ENCODE measurements at places on chromosomes 5 and 9. TPM values are rescaled to one million over a fixed set of nuclear protein-coding genes. Genes with fewer than 3 reads are reported as not detected.

The GADD45G gene
- not detected for total RNA-seq

The GRIA1 gene
- total RNA-seq: not detected

DNA sequence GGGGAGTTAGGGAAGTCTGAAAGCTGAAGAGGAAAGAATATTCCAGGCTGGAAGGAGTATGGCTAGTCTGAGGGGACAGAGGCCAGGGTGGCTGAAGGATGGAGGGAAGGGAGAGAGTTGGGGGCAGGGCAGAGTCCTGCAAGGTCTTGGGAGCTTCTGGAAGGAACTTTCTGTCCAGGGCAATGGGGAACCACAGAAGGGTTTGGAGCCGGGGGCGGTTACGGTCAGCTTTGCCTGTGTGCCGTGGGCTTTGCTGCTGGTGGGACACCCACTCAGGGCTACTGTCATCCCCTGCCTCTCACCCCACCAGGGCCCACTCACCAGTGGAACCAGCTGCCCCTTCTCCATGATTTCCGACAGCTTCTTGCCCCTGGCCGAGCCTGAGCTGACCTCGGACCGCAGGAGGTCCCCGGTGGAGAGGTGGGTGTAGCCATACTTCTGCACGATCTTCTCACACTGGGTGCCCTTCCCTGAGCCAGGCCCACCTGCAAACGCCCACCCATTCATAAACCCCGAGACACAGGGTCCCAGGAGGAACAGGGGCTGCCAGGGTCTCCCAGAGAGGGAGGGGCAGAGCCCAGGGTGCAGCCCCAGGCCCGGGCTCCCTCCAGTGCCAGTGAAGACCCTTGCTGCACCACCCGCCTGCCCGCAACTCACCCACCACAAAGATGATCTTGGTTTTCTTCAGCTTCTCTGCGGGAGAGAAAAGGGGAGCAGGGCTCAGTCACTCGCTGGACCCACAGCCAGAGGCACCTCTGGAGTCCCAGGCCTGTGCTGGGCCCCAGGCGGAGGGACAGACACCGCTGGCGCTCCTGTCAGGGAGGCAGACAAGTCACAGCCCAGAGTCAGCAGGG, 4.9 kb downstream of the AK1 start:
- no peaks in the 10 kb centered on the region for H3K4me1 ChIP-seq
- no peak overlapping the region for H3K27ac ChIP-seq
- no peak for DNase-seq
- H3K4me3 ChIP-seq: no peak overlapping the region

GRCh38 chr9:22446950-22447617, 460 bp downstream of the DMRTA1 start:
- no peaks in the 10 kb centered on the region for H3K36me3 ChIP-seq
- no peak for DNase-seq
- H3K4me3 ChIP-seq: no peak overlapping the region

The IL13 gene
- not detected for total RNA-seq

The RASGEF1C gene
- total RNA-seq: not detected

- H3K27ac ChIP-seq: no peak overlapping the region
- no peaks in the 10 kb centered on the region for H3K4me1 ChIP-seq
- no peaks in the 10 kb centered on the region for H3K36me3 ChIP-seq
- no peak overlapping the region for H3K4me3 ChIP-seq
- H3K27me3 ChIP-seq: no peaks in the 10 kb centered on the region
These were observed 33.2 kb upstream of the CSF1R start for GRCh38 chr5:150119421-150120061.

GRCh38 chr5:159459951-159460538, 129.8 kb upstream of the IL12B start:
- H3K4me1 ChIP-seq: no peaks in the 10 kb centered on the region
- no peaks in the 10 kb centered on the region for H3K27me3 ChIP-seq
- H3K36me3 ChIP-seq: no peaks in the 10 kb centered on the region
- no peak overlapping the region for H3K27ac ChIP-seq

DNA sequence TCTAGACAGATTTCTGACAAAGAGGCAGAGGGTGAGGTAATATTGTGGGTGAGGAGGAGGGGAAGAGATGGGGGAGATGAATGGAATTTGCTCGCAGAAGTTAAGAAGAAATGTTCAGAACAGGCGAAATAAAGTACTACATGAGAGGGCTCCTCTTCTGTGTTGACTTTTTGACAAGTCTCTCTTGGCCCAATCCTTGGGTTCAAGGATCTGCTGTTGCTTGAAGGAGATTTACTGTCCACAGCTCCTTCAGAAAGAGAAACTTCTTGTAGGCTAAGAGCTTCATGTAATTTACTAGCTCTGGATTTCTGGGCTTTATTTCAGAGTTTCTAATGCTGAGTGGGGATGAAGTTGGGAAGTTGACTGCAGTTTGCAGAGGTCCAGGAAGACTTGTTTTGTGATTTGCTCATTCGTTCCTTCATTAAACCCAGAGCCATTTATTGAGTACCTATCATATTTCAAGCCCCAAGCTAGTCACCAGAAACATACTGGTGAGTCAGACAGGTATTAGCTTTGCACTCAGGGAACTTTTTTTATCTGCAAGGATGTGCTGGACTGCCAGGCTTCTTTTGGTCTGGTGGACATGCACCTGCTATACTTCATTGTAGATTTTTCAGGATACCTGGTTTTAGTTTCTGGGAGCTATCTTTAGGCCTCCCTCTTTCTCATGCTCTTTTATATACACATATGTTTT, 402.9 kb upstream of the CLINT1 start:
- no peaks in the 10 kb centered on the region for H3K36me3 ChIP-seq

DNA sequence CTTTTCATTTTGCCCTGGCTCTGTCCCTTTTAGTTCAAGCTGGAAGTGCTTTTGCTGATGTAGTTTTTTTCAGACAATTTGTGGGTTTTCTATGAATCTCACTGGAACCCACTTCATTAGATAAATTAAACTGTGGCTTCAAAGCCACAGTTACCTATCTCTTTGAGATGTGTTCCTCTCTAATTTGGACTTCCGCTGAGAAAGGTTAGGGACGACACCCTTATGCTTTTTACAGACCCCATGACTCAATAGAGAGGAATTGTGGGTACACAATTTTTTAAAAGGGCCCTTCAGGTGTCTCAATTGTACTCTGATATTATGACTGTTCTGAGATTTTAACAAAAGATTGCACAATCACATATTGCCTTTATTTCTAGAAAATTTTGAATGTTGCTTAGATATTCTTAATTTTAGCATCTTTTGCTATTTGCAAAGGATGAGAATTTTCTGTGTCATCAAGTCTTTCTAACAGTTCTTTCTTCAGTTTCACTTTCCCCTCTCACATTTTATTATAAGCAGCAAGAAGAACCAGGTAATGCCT, 110.6 kb downstream of the GADD45G start:
- H3K4me1 ChIP-seq: no peaks in the 10 kb centered on the region
- no peak overlapping the region for H3K27ac ChIP-seq
- no peak for DNase-seq
- 0 out of 2 replicates have a peak, but pooled peaks cover 4% of the 10 kb centered on the region for H3K27me3 ChIP-seq
- H3K36me3 ChIP-seq: no peaks in the 10 kb centered on the region
- no peak overlapping the region for H3K4me3 ChIP-seq

GRCh38 chr5:135195270-135195608, 161.2 kb upstream of the PITX1 start:
- H3K4me1 ChIP-seq: peaks cover 23% of the 10 kb centered on the region
- H3K36me3 ChIP-seq: no peaks in the 10 kb centered on the region
- H3K4me3 ChIP-seq: no peak overlapping the region
- DNase-seq: no peak
- H3K27me3 ChIP-seq: no peaks in the 10 kb centered on the region
